Urinary bladder (tissue), 4 donors: ENCODE measurements at places on chromosomes 16 and 17.

DNA sequence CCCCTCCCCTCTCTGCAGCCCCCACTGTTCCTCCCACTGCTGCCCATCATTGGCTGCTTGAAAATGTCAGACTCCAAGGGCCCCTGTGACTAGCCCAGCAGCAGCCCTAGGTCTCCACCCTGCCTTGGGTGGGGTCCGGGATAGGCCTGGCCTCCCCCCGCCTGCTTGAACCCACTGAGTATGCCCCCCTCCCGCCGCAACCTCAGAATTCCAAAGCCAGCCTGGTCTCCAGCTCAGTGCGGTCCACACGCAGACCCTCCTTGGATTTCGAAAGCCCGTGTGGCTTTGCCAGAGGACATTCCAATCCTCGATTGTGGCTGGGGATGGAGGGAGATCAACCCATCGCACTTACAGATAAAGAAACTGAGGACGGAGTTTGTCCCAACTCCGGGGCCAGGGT lies 6.4 kb downstream of the DPEP1 start:
- DNase-seq: no peak

DNA sequence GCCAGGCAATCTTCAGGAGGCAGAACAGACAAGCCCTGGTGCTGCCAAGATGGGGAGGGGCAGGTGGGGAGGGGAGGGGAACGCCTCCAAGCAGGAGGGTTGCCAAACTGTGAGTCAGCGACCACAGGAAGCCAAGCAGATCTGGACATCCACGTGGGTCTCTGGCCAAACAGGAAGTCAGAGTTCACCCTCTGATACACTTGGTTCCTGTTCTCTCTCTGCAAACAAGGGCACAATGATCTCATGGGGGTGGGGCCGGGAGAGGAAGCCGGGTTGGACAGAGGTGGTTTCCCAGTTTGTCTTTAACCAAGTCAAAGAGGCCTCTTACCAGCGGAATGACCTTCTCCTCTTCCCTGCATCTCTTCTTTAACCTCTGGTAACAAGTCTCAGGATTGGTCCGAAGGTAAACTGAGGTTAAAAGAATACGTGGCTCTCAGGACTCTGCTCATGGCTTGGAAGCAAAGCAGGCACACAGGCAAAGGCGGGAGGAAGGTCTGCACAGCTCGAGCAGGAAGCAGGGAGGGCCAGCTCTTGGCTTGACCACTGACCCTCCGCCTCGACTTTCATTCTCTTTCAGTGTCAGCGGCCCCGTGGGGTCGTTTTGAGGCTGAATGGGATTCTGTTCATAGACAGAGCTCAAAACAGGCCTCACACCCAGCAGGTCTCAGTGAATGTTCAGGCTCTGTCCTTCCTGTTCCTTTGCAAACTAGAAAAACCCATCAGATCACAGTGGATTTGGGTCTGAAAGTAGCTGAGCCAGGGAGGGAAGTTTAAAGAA lies 32.9 kb downstream of the TK2 start:
- peak; percentile 91 for DNase-seq

DNA sequence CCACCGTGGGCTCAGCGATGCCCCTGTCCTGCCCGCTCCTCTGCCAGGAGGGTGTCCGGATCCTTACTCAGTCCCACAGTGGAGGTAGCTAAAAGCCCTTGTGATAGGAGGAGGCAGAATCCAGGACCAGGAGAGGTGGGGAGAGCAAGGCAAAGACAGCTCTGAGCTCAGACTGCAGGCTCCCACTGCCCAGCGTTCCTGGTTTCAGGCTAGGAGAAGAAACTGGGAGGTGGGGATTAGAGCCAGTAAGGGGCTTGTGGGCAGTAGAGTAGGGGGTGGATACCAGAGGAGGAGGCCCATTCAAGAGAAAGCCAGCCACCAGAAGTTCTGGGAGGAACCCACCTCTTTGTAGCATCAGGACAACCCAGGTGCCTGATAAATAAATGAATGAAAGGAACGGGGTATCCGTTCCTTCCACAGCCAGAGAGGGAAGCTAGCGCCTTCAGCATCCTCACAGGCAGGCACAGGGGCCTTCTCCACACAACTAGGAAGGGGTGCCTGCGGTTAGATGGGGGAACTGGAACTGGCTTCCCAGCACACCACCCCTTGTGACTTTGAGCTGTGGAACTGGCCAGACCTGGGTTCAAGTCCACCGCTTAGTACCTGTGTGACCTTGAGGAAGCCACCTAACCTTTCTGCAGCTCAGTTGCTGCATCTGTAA lies 2.3 kb downstream of the IL21R start:
- no peak for DNase-seq

- DNase-seq: no peak
Observed at GRCh38 chr17:78953356-78954350, 26.1 kb downstream of the LGALS3BP start.

- no peak for DNase-seq
Observed at GRCh38 chr17:54282886-54283285, 460.2 kb downstream of the KIF2B start.
